ENCODE measurements at places on chromosomes 7 and 10.

DNA sequence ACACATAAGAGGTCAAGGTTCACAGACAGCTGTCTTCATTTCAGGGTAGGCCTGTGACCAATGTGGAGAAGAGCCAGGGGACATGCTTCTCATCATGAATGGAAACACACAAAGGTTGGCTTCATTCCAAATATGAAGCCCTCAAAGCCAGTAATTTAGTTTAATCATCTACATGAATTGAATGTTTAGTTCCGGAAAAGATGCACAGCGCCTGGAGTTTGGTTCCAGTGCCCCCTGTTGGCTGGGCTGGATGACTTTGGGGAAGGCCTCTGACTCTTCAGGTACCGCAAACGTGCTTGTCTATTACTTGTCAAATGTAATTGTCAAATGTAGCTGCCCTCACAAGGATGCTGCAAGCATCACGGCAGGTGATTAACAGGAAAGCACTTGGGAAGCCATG, 130.7 kb downstream of the ADRA2A start:
- no peak for DNase-seq

GRCh38 chr10:123518765-123519164, 147.4 kb upstream of the GPR26 start:
- DNase-seq: no peak

DNA sequence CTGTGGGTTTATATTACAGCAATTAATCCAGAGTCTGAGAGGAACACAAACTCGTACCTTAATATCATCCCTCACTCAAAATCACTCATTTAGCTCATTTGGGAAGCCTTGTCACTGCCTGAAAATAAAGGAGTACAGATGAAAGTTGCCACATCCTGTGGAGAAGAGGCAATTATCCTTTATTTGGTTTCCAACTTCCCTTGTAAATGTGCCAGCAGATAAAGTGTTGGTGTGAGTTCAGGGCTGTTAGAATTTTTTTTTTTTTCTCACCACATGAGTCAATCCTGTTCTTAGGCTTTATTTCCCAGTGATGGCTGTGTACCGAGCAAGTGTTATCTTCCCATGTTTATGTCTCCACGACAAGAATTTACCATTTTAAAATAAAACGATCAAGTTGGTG, 99.0 kb upstream of the SMIM30 start:
- no peak for DNase-seq

DNA sequence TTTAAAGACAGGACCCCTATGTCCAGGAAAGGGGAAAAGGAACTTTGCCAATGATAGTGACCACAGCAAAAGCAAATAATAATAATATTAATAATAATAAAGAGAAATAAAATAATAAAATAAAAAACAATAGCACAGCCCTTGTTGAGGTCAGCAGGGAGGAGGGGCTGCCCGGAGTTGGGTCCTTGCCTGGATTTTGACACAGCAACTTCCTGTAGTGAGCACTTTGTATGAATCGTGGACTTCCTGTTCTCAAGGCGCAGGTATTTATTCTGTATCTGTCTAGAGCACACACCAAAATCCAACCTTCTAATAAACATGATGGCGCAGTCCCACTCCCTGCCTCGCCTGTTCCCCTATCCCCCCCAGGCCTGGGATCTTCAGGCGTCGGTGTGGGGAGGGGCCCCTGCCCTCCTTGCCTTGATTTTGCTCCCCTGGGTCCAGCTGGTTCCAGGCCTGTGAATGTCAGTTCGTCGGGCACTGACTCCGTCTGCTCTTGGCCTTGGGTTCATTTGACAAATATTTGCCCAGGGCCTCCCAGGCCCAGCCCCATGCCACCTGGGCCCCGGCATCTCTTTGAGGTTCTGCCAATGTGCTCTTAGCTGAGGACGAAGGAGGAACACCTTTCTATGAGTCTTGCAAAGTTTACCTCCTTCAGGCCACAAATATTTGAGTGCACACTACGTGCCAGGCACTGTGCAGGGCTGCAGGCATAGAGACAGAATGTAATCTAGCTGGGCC, 13.9 kb downstream of the TRIM8 start:
- DNase-seq: no peak

DNA sequence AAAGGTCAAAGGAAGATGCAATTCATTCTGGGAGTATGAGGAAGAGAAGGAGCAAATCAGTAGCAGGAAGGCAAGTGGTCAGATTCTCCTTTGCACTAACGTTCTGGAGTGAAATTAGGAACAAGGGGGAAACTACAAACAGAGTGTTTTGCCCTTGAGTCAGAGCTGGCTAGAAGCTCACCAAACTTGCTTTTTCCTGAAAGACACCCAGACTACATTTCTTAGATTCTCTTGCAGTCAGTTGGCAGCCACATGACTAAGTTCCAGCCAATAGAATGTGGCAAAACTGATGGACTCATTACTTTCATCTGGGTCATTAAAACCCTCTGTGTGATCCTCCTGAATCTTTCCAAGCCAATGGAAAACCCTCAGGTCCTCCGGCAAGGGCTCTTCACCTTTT, 18.6 kb upstream of the DLX5 start:
- no peak for DNase-seq

GRCh38 chr10:60517805-60518204, 128.1 kb upstream of the ANK3 start:
- no peak for DNase-seq

- no peak for DNase-seq
Measured at GRCh38 chr7:20200361-20200760, 16.8 kb downstream of the MACC1 start.

- peak; percentile 81 for DNase-seq
Measured at GRCh38 chr7:43583424-43584194, 701 bp downstream of the STK17A start.

GRCh38 chr10:48236199-48236621, 38.3 kb downstream of the FRMPD2 start:
- no peak for DNase-seq

- no peak for DNase-seq
Measured at GRCh38 chr7:24982917-24983316, 2.9 kb upstream of the OSBPL3 start.

GRCh38 chr10:128042131-128042610, 84.1 kb downstream of the MKI67 start:
- DNase-seq: no peak

DNA sequence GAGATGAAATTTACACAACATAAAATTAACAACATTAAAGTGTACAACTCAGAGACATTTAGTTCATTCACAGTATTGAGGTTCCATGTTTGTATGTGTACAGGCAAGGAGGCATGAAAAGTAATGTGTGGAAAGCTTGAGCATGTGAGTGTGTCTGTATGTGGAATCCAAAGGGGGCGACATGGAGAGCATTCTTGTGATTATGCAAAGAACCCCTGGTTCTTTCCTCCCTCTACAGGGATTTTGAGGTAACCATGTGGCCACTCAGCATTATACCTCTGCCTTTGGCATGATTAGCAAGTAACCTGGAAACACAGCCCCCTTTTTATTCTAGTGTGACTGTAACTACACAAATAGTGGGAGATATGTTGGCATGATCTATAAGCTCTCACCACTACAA, 21.0 kb downstream of the OR2F1 start:
- DNase-seq: no peak

DNA sequence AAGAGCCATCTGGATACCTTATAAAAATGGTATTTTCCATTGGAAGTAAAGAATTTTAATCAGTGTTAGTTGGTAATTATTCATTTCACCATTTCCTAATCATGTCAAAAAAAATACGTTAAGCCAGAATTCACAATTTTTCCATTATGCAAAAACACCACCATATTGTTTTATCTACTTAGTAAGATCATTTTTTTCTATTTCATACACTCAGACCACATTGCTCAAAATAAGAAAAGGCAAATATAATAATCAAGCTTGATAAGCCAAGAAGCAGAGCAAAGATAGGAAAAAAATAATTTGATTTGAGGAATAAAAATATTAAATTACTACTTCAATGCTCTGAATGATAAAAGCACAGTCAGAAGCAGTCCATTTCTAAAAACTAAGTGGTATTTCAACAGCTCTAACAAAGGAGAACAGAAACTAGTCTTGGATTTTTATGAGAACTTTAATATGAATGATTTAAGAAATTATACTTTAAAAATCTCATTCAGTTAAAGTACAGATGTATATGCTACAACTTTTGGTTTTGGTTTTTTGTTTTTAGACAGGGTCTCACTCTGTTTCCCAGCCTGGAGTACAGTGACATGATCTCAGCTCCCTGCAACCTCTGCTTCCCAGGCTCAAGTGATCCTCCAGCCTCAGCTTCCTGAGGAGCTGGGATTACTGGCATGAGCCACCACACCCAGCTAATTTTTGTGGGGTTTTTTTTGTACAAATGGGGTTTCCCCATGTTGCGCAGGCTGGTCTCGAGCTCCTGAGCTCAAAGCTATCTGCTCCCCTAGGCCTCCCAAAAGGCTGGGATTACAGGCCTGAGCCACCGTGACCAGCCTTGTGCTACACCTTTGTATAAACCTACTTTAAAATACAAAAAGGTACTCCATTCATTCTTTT, 46.6 kb downstream of the LRRN3 start:
- DNase-seq: peak; percentile 35

GRCh38 chr10:19570120-19570519, 246.1 kb upstream of the PLXDC2 start:
- DNase-seq: no peak

DNA sequence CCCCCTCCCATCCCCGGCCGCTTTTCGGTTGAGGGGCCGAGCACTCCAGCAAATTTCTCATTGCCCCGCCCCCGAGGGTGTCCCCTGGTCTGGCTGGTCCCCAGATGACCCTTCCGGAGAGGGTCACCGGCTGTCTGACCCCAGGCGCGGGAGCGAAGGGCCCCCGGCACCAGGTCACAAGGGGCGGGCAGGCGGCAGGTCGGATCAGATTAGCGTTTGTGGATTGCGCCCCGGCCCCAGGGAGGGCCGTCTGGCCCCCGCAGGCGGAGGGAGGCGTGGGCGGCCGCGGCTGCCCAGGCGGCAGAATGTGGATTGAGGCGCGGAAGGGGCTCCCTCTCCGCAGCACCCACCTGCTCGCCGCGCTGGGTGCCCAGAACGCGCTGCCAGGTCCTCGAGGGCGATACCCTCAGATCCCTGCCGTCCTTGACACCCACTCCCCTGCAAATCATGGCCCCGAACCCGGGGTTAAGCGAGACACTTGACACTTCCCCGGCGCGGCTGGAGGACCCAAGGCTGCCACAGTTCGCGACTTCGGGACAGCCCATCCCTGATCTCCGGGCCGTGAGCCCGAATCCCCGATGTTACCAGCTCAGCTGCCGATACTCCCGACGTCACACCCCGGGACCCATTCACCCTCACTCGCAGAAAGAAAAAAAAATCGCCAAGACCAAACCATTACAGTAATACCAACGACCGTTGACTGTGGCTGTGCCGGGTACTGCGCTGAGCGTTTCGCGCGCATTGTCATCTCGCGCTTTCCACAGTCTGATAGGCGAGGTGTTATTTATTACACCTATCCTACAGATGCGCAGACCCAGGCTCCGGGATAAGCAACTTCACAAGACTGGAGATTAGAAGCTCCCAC, 953 bp downstream of the NODAL start:
- DNase-seq: peak; percentile 30

GRCh38 chr7:11212080-11212711, 238.5 kb downstream of the PHF14 start:
- peak; percentile 85 for DNase-seq

DNA sequence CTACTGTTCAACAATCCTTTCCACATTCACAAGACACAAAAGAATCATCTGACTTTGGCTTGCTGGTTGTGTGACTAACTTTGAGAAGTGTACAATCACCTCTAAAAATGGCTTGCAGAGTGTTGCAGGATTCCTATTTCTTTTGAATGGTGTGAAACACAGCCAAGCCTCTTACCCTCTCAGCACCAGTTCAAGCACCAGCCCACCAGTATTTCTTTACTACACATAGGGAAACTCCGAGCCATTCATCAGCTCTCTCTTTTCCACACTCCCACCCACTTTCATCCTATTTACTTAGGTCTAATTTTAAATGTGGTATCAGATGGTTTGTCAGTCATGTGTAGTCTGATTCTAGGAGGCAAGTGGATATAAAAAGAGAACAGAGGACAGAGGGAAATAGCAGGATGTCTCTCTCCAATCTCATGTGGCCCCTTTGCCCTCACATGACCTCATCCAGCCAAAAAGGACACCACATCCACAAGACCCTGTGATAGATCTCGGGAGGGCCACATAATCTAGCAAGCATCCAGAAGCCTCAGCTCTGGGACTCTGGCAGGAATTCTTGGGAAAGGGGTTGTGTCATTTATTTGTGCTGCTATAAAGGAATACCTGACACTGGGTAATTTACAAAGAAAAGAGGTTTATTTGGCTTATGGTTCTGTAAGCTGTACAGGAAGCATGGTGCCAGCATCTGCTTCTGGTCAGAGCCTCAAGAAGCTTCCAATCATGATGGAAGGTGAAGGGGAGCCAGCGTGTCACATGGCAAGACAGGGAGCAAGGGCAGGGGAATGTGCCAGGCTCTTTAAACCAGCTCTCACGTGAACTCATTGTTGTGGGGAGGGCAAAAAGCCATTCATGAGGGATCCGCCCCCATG, 66.8 kb upstream of the NEBL start:
- no peak for DNase-seq

GRCh38 chr10:115572740-115573455, 479.7 kb downstream of the ATRNL1 start:
- no peak for DNase-seq

DNA sequence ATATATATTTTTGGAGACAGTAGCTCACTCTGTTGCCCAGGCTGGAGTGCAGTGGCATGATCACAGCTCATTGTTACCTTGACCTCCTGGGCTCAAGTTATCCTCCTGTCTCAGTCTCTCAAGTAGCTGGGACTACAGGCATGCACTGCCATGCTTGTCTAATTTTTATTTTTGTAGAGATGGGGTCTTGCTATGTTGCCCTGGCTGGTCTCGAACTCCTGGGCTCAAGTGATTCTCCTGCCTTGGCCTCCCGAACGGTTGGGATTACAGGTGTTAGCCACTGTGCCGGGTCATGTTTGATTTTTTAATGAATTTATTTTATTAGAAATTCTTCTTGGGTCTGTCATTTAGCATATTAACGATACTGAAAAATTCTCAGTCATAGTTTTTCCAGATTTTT, 70.5 kb downstream of the TMEM270 start:
- DNase-seq: no peak

- no peak for DNase-seq
Measured at GRCh38 chr10:60535427-60535826, 145.8 kb upstream of the ANK3 start.

All from astrocyte of the hippocampus (primary cell).